ENCODE measurements at places on chromosomes 2 and 18. TPM values are rescaled to one million over a fixed set of nuclear protein-coding genes. Genes with fewer than 3 reads are reported as not detected.

SPP2 gene
- total RNA-seq: not detected

CHRNG gene
- not detected for total RNA-seq

CDCA7 gene
- total RNA-seq: 0.38 TPM

TCF7L1 gene
- total RNA-seq: 10.3 TPM

GATA6 gene
- total RNA-seq: 2.0 TPM

PROC gene
- not detected for total RNA-seq

TEX44 gene
- total RNA-seq: not detected

ANKRD62 gene
- total RNA-seq: not detected

ZEB2 gene
- 220 TPM for total RNA-seq

CCDC121 gene
- 2.5 TPM for total RNA-seq

DNAJC5G gene
- not detected for total RNA-seq

CNDP1 gene
- total RNA-seq: 1.1 TPM

GBX2 gene
- not detected for total RNA-seq

ACVR1C gene
- total RNA-seq: 63.1 TPM

CLEC4F gene
- not detected for total RNA-seq

SPATA3 gene
- not detected for total RNA-seq

ALPG gene
- not detected for total RNA-seq

LRP1B gene
- 4.2 TPM for total RNA-seq

ARHGEF33 gene
- 0.38 TPM for total RNA-seq

PLGLB2 gene
- 3.6 TPM for total RNA-seq

HRH4 gene
- total RNA-seq: not detected

CSRNP3 gene
- 1.1 TPM for total RNA-seq

SH3RF3 gene
- 6.6 TPM for total RNA-seq

LIMS3 gene
- total RNA-seq: not detected

REG1B gene
- total RNA-seq: not detected

SLC25A52 gene
- not detected for total RNA-seq

HOXD1 gene
- 1.8 TPM for total RNA-seq

RUFY4 gene
- not detected for total RNA-seq

TUBA3E gene
- total RNA-seq: not detected

CKAP2L gene
- 1.5 TPM for total RNA-seq

PAX3 gene
- total RNA-seq: not detected

TUBB8B gene
- not detected for total RNA-seq

IL18RAP gene
- total RNA-seq: 2.0 TPM

NOP58 gene
- 66.7 TPM for total RNA-seq

SRD5A2 gene
- total RNA-seq: under 0.01 TPM

GREB1 gene
- 8.4 TPM for total RNA-seq

SMYD1 gene
- not detected for total RNA-seq

DSC2 gene
- total RNA-seq: 18.2 TPM

C1GALT1C1L gene
- 1.8 TPM for total RNA-seq

XRCC5 gene
- 113 TPM for total RNA-seq

SH3BP4 gene
- total RNA-seq: 19.7 TPM

ICA1L gene
- 10.3 TPM for total RNA-seq

LRP2 gene
- total RNA-seq: not detected

TNS1 gene
- total RNA-seq: 541 TPM

STPG4 gene
- total RNA-seq: not detected

TMEM17 gene
- total RNA-seq: 1.7 TPM

RGPD3 gene
- 0.85 TPM for total RNA-seq

G6PC2 gene
- total RNA-seq: not detected

MALL gene
- 7.3 TPM for total RNA-seq

HNMT gene
- 279 TPM for total RNA-seq

ZNF521 gene
- total RNA-seq: 56.2 TPM

DCTN1 gene
- 122 TPM for total RNA-seq

GYPC gene
- 115 TPM for total RNA-seq

SLC39A6 gene
- total RNA-seq: 39.2 TPM

SNED1 gene
- total RNA-seq: 39.1 TPM

CCDC74A gene
- total RNA-seq: 4.2 TPM

SLC5A7 gene
- not detected for total RNA-seq

Data from subcutaneous adipose tissue (tissue), 4 donors.